Effector CD4-positive, alpha-beta T cell (primary cell): ENCODE measurements at places on chromosomes 7 and 10.
A peak's percentile ranks its signal among the peaks of the same experiment; 100 is the strongest.

GRCh38 chr10:13099666-13100348, at the start of gene OPTN:
TSS of gene OPTN (plus strand) at chr10:13100163. CDS start at chr10:13109123, 8,960 bp downstream.
- peak; percentile 74 for DNase-seq

GRCh38 chr10:11243425-11244222, 226.0 kb downstream of the CELF2 start:
- DNase-seq = no peak

- DNase-seq = no peak
These were observed 153.2 kb upstream of the ADCY1 start for GRCh38 chr7:45420843-45421495.

DNA sequence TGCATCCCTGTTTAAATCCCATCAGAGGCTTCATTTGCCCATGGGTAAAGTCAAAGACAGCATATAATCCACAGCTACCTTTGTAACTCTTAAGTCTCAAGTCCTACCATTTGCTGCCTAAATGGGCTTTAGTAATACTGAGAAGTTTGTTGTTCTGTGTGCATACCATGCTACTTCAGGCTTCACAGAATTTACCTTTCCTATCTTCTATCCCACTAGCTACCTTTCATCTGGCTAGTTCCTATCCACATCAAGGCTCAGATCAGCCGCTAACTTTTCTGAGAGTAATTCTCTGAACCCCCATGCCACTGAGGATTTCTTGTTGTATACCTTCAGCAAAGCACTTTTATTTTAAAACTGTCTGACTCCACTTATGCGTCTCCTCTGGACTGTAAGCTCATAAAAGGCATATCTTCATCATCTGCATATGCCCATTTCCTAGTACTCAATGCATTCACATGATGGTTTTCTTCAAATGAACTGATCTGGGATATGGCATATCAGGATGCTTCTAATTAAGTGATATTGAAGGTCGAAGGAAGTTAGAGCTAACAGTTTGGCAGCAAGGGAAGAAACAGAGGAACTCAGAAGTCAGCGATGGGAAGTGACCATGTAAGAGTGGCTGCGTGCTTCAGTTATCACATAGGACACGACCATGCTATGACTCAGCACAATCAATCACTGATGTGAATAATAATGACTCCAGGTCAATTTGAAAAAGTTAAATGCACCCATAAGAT, 283.9 kb upstream of the DKK1 start:
- DNase-seq = no peak

- no peak for DNase-seq
These were observed 229.7 kb downstream of the TSPAN12 start for GRCh38 chr7:120628251-120628650.

GRCh38 chr10:112958275-112958995, 8.4 kb downstream of the TCF7L2 start:
- DNase-seq = no peak

DNA sequence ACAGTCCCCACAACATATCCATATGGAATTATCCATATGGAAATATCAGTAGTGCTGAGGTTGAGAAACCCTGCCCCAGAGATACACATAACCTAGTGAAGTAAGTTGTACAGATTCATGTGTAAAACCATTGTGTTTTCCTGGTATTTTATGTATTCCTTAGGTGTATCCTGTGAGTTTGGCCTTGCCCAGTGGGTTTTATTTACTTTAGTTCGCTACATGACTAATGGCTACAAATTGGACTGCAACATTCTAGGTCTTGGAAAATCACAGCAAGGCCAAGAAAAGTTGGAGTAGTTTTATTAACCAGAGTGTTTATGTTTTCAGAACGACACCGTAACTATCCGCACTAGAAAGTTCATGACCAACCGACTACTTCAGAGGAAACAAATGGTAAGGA, 1.4 kb downstream of the RPS24 start:
- no peak for DNase-seq

DNA sequence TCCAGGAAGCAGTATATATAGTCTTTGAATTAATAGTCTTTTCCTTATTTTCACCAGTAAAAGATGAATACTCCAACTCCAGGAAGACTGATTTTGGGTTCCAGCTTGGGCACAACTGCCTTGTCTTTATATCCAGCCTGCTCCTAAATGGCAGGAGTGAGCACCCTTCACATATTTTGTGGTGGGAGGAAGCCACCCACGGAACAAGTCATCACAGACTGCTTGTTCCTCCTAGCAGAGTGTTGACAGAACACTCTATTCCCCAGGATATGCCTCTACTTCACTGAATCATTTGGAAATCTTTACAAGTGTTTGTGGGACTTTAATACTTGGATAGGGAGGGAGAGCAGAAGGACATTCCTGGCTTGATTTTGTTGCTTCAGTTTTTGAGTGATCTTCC, 31.7 kb downstream of the ITPRID1 start:
- DNase-seq = no peak

DNA sequence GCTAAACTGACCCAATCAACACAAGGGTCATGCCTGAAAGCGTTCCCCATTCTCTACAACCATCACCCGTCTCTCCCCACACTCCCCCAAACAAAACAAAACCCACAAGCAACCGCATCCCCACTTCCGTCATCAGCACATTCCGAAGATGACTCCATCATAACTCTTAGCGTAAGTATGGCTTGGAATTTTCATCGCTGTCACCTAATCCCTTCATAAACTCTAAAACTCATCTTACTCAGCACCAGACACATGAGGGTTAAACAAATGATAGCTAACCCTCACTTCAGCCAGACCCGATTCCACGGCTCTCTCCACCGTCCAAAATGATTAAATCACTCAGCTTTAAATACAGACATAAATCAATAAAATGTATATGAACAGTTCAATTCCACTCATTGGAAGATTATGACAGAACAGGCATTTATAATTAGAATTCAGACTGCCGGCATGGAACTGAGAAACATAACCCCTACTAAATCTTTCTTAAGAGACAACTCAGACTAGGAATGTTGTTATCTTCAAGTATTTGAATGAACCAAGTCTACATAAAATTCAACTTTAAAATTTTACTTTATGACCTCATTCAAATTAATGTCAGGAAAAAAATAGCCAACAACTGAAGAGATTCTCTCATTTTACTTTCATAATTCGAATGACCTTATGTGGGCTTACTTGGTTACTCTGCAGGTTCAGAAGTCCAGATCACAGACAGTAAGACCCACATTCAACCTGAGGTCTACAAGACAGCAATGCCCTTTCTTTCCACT, 215.9 kb downstream of the PARD3 start:
- no peak for DNase-seq

- DNase-seq = no peak
These were observed 557.6 kb upstream of the GALNT17 start for GRCh38 chr7:70574314-70574834.

- no peak for DNase-seq
These were observed 41.9 kb downstream of the IQUB start for GRCh38 chr7:123492485-123492884.

GRCh38 chr10:47176903-47177868, 122.8 kb upstream of the GDF10 start:
- DNase-seq = no peak

GRCh38 chr10:25555865-25556264, 378.2 kb upstream of the MYO3A start:
- no peak for DNase-seq

DNA sequence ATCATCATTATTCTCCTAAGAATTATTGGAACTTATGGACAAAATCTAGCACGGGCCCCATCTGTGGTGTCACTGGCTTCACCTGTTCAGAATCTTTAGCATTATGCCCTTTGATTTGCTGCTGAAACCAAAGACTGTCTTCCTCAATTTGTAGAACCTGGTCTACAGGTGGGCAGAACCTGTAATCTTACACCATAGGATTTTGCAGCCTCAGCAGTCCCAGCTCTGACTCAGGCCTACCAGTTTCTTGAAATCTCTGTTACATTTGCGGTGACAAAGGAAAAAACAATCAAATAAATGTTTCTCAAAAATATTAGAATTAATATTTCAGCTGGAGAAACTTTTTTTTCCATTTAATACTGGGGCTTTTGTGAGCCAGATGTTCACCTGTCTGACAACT, 86.1 kb downstream of the EPDR1 start:
- no peak for DNase-seq

DNA sequence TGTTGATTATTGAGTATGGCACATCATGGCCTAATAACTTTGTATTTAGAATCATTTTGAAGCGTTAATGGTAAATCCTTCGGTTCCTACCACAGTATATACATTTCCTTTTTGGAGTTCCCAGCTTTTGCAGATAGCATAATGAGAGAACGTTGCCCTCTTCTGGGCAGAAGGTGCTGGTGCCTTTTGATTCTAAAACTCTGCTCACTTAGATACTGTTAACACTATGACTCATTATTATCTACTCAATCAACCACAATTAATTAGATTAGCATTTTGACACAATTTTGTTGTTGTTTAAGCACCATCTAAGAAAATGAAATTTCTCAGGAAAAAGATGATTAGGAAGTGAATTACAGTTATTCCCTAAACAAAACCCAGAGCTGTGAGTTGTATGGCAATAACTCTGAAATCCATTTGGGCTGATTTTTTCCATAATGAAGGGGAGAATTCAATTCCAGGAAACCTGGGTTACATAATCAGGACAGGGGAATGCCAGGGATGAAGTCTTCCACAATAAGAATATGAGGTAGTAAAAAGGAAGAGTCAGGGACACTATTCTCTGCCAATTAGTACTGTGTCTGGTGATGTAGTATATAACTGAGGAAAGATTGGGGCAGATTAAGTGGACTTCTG, 11.5 kb upstream of the DLD start:
- DNase-seq = peak; percentile 21

- no peak for DNase-seq
These were observed 187.8 kb downstream of the GNAT3 start for GRCh38 chr7:80324032-80324431.

DNA sequence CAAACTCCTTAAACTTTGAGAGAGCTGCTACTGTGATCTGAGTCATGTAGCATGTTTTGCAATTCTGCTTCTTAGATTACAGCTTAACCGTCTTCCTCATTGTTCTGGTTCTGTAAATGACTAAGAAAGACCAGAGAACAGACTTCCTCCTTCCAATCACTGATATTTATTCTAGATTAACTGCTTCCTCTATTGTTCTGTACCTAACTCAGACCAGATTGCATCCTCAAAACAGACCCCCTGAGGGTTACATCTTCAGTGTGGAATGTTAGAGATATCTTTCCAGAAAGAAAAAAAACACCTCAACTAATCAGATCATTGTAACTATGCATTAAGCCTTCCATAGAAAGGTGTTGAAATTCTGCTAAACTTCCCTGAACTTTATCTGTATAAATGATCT, 5.7 kb upstream of the PIP start:
- DNase-seq = no peak

GRCh38 chr7:17158261-17158660, 140.2 kb upstream of the AHR start:
- DNase-seq = no peak

GRCh38 chr7:137949416-137950262, 52.2 kb downstream of the CREB3L2 start:
- no peak for DNase-seq

- no peak for DNase-seq
These were observed at the start of gene KNDC1 for GRCh38 chr10:133159950-133160825. TSS of gene KNDC1 (plus strand) at chr10:133160219. CDS start at chr10:133160468, 249 bp downstream.

DNA sequence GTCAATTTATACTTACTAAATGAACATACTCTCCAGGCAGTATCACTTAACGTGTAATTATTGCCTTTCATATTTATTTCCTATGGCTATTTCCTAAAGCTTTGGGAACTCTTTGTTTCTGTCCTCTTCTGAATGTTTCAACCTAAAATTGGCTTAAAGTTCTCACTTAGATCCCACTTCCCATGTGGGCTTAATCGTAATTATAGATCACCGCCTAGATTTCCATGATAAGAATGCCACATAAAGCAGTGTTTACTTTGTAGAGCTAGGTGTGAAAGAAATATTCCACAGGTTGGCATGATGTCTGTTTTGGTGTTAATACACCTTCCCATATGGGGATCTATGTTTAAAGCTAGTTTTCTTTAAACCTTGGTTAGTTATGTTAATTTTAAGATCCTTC, 1.5 kb downstream of the HDAC9 start:
- no peak for DNase-seq

GRCh38 chr10:69336952-69337295, 58.6 kb downstream of the HK1 start:
- DNase-seq = no peak

GRCh38 chr7:5598769-5599371, 175.2 kb upstream of the TNRC18 start:
- no peak for DNase-seq

DNA sequence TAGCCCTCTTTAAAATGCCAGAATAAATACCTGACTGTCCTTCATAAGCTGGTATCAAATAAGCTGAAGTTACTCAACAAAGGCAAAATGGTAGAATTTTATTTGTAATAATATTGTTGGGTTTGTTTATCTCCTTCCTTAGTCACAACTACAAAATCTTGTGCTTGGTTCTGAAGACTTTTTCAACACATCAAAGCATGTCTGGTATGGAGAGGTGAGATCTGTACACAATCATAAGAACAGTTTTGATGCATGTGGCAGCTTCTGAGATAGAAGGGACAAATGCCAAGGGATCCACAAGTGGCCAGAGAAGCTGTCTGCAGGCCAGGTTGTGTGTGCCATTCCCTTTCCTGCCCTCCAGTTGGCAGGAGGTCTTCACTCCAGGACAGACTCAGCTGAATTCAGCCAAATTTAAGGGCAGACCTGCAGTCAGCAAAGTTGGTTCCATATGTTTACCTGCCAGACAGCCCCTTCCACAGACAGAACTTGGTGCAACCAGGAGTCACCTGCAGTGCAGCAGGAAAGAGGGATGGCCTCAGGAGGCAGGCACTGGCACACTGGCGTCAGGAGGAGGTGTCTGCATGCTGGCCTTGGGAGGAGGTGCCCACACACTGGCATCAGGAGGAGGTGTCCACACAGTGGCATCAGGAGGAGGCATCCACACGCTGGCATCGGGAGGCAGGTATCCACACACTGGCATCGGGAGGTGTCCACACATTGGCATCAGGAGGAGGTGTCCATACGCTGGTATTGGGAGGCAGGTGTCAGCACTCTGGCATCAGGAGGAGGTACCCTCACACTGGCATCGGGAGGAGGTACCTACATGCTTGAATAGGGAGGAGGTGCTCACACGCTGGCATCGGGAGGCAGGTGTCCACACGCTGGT, 93.1 kb upstream of the IKZF1 start:
- DNase-seq = no peak

DNA sequence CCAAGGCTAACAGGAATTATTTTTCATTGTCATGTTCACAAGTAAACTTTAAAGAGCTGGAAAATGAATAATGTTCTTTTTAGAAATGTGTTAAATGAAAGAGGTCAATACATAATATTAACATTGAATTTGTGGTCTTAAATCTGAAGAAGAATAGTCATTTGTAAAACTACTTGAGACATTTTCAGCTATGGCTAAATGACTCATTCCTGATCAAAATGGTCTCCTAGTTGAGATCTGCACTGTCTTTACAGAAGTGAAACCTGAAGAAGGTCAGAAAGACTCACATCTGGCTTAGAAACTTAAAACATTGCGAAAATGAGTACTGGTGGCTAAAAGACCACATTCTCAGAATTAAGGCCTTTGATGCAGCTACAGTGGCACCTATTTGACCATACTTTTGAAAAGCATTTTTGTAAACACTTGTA, 5.9 kb downstream of the PIK3CG start:
- DNase-seq = no peak

- no peak for DNase-seq
These were observed 41.1 kb upstream of the CPN1 start for GRCh38 chr10:100122780-100123179.
